ENCODE measurements at places on chromosomes 16 and 17.

GRCh38 chr16:11271610-11272009 is 1.8 kb downstream of the PRM3 start:
- DNase-seq = no peak

DNA sequence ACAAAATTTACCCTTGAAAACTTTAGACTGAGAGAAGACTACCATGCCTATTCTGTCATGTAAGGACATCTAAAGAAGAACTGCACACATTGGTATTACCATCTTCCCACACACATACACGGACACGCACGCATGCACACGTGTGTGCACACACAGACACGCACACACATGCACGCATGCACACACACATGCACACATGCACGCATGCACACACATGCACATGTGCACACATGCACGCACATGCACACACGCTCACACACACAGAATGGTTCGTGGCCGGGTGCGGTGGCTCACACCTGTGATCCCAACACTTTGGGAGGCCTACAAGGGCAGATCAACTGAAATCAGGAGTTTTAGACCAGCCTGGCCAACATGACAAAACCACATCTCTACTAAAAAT is 296.9 kb upstream of the HSBP1 start:
- no peak for DNase-seq

DNA sequence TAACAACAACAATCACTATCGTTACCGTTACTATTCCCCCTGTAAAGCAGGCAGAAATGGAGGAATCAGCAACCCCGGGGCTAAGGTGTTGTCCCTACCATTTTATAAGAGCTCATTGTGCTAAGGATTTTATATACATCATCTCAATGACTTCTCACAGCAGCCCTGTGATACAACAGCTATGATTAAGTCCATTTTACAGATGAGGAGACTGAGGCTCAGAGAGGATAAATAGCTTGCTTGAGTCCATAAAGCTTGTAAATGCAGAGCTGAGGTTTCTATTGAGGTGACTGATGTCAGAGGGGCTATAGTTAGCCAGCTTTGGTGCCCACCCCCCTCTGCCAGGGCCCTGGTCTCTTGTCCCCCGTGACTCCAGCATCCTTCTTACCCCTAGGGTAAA is 16.7 kb upstream of the PDK2 start:
- no peak for DNase-seq

GRCh38 chr17:62859146-62859545 is 51.0 kb upstream of the MARCHF10 start:
- DNase-seq = no peak

DNA sequence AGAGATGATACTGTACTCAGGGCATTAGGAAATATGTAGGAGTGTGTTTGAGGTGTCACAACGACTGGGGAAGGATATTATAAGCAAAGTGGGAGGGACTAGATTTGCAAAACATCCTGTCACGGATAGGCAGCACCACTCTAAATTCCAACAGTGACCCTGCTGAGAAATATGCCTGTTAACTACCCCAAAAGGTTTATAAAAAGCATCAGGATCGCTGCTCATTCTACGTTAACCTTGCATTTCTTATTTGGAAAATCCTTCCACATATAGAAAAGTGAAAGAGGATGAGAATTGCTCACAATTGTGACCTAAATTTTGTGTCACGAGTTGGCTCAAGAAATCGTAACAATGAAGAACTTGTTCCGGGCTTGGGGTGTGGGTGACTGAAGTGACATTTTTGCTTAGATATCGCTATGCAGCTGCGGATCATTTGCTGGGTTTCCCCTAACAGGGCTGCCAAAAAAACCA is 51.6 kb downstream of the N4BP1 start:
- no peak for DNase-seq

GRCh38 chr16:68229431-68230175 is 6.3 kb downstream of the ESRP2 start:
- DNase-seq = peak; percentile 14

GRCh38 chr17:8438441-8438840 is 2.8 kb downstream of the NDEL1 start:
- DNase-seq = no peak

DNA sequence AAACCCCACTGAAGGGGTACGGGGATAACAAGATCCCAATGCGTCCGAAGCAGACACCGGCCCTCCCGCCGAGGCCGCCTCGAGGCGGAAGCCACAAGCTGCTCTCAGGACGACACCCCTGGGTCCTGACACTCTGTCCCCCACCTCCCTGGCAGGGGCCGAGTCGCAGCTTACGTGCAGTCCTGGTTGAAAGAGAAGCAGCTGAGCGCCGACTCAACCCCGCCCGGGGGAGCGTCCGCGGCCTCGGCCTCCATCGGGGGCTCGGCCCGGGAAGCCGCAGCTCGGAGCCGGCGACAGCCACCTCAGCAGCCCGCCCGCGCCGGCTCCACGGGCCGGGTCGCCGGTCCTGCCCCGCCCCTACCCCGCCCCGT is at the start of gene WIPI1:
Gene WIPI1, minus strand, starts transcription at position 329 of the 371 bp plus-strand sequence. Its CDS starts 75 bp downstream, at position 254.
- DNase-seq = no peak

GRCh38 chr17:15184872-15185624 is 80.1 kb downstream of the PMP22 start:
- no peak for DNase-seq

GRCh38 chr16:11100239-11100750 is 155.7 kb downstream of the SOCS1 start:
- DNase-seq = peak; percentile 63

DNA sequence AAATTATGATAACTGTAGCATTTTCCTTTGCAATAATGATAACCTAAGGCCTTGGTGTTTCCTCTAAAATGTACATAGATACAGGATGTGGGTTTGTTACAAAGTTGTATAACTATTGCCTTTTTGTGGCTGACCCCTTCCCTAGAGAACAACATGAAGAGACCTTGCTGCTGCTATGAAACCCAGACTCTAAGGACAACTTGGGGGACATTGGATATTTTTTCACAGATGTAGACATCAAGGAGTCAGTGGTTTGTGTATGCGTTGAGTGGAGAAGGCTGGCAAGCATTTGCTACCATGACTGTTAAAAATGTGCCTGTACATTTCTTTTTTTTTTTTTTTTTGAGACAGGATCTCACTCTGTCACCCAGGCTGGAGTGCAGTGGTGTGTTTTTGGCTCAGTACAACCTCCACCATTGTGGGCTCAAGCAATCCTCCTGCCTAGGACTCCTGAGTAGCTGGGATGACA is 12.3 kb downstream of the HMOX2 start:
- DNase-seq = peak; percentile 38

GRCh38 chr17:58410714-58411407 is 6.5 kb downstream of the RNF43 start:
- no peak for DNase-seq

DNA sequence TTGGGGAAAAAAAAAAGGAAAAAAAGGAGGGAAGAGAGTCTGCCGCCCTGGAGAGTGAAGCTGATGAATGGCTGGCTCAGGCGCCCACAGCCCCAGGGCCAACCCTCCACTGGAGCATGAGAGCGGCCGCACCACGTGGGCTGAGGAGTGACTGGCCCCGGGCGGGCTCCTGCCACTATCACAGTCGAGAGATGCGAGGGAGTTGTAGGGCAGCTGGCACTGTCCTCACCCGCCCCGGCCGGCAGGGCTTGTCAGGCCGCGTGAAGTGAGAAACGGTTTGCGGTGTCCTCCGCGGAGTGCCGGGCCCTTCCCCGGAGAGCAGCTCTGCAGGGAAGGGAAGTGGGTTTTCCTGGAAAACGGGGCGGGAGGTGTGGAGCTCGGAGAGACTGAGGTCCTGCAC is 45.9 kb downstream of the JPH3 start:
- no peak for DNase-seq

- DNase-seq = no peak
Observed at GRCh38 chr16:62392698-62393097, 356.5 kb upstream of the CDH8 start.

GRCh38 chr16:65819136-65819898 is 547.2 kb upstream of the CDH5 start:
- no peak for DNase-seq

GRCh38 chr16:4433228-4433627 is 7.6 kb downstream of the DNAJA3 start:
- no peak for DNase-seq

DNA sequence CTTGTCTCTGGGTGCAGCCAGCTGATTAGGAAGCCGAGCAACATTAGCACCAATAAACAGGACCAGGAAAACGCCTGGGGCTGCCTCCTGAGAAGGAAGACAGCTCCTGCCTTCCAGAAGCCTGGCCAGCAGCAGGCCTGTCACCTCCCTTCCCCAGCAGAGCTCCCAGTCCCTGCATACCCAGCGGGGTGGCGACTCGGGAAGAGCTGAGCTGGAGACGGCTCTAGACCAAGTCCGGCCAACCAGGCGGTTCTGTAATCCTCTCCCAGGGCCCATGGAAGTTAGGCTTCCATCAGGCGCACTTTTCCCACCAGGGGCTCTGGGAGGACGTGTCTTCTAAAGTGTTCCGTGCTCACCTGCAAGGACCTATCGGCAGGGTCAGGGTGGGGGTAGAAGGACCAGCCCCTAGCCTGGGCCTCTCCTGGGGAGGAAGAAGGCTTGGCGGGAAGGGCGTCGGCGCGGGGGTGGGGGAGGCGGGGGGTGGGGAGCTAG is 12.0 kb upstream of the CLUH start:
- no peak for DNase-seq

GRCh38 chr16:8660841-8661301 is 13.5 kb upstream of the ABAT start:
- peak; percentile 32 for DNase-seq

- DNase-seq = no peak
Observed at GRCh38 chr16:48622456-48623303, 12.7 kb upstream of the N4BP1 start.

- DNase-seq = no peak
Observed at GRCh38 chr17:35018814-35019213, 38.5 kb downstream of the LIG3 start.

- DNase-seq = no peak
Observed at GRCh38 chr16:55176901-55177300, 147.1 kb upstream of the IRX6 start.

DNA sequence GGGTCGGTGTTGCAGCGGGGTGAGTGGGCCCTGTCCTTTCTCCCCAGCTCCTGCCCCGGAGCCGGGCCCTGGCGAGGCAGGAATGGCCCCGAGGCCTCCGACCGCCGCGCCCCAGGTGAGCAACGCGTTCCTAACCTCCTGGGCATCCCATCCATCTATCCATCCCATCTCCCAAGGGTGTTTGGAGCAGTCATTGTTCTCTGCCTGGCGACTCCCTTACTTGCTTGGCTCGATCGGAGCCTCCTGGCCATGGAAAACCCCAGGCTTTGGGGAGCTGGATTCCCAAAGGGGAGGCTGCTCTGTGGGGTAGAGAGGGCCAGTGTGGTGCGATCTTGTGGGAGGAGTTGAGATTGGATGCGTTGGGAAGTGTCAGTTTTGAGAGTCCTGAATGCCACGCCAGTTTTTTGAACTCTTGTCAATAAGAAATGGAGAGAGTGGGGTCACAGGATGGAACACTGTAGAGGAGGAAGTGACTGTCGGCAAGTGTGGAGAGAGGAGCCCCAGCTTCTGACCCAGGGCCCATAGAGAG is 684 bp downstream of the ZFP90 start:
- DNase-seq = no peak

- no peak for DNase-seq
Observed at GRCh38 chr17:8074554-8074953, 13.0 kb downstream of the ALOX12B start.

GRCh38 chr17:81471818-81472456 is 40.7 kb downstream of the ACTG1 start:
- DNase-seq = no peak

- DNase-seq = no peak
Observed at GRCh38 chr17:77581480-77581879, 377.0 kb upstream of the TNRC6C start.

DNA sequence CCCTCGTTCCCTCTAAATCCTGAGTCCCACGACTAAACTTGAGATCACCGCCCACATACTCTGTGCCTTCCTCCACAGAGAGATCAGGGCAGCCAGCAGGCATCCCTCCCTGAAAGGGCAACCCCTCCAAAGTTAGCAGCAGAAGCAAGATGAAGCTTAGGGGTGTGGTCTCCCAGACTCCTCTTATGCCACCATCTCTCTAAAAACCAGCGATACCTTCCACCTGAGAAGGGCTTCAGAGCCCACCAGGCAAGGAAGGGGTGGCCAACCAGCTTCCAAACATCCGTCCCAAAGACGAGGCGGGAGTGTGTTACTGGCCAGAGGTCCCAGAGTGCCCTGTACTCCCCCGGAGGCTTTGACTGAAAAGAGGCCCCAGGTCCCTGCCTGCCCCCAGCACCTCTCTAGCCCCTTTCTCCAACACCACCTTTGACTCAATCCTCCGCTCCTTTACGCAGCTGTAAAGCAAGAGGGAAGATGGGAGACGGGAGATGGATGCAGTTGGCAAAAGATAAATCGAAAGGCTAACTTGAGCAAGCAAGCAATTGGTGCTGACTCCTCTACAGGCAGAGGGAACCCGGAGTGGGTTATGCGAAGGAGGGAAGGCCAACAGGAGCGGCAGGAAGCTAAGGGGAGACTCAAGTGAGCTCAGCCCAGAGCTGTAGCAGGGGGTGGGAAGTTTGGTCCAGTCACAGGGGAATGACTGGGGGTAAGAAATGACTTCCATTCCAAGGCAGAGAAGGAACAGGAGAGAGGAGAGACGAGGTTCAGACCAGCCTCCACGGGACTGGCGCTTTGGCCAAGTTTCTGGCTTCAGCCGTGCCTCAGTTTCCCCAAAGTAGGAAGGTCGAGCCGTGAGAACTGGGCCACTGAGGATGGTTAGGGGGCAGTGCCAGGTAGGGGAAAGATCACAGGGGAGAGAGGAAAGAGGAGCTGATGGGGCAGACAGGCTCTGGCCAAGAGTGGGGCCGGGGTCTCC is 1.0 kb downstream of the ST3GAL2 start:
- peak; percentile 35 for DNase-seq

- no peak for DNase-seq
Observed at GRCh38 chr17:48282303-48282702, 147.7 kb downstream of the SKAP1 start.

GRCh38 chr17:77848257-77848656 is 110.2 kb upstream of the TNRC6C start:
- no peak for DNase-seq

- DNase-seq = no peak
Observed at GRCh38 chr16:68009157-68009735, 6.5 kb downstream of the DPEP2NB start.

GRCh38 chr16:71264299-71264698 is 24.9 kb downstream of the CMTR2 start:
- DNase-seq = no peak

GRCh38 chr17:80783971-80784370 is 207.7 kb upstream of the CHMP6 start:
- DNase-seq = no peak

DNA sequence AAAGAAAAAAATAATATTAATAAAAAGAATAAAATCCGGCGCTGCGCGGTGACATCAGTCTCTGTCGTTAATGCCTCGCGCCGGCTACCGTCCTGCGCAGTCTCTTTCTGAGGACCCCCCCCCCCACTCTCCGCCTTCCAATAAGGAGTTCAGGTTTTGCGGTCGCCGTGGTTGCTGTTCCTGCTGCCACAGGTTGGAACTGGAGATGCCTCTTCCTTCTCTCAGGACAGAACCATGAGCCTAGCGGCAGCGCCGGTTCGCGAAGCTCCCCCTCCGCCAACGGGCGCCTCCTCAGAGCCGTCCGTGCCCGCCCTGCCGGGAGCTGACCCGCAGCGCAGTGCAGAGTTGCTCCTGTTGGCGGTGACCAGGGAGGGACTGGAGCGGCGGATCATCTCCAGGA is 2093.4 kb downstream of the TP53TG3F start:
- DNase-seq = no peak

All from RCC 7860 (cell line).